ENCODE measurements at places on chromosomes 5 and 9. TPM values are rescaled to one million over a fixed set of nuclear protein-coding genes. Genes with fewer than 3 reads are reported as not detected.

The CDHR2 gene
- 50.1 TPM for polyA plus RNA-seq

The SPATA9 gene
- 0.24 TPM for polyA plus RNA-seq

GRCh38 chr5:163880302-163880701 lies 374.9 kb downstream of the MAT2B start:
- H3K4me1 ChIP-seq = no peaks in the 10 kb centered on the region
- no peaks in the 10 kb centered on the region for H3K27me3 ChIP-seq
- no peak overlapping the region for H3K4me3 ChIP-seq
- H3K36me3 ChIP-seq = no peaks in the 10 kb centered on the region

The SEMA6A gene
- polyA plus RNA-seq = 13.2 TPM

DNA sequence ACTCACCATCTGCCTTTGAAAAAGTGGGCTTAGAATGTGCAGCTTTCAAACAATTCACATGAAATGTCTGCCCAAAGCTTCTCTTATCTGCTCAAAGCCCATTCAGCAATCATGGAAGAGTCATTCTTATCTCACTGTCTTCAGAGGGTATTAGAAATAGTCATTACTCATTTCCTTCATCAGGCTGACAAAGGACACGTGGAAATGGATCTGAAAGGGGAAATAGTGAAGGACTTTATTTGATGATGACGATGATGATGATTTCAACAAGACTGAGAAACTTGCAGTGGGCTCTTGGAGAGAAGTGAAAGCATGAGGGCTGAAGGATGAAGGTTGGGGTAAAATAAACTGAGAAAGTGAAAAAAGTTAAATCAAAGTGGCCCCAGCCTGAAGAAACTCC lies 194.3 kb downstream of the SMARCA2 start:
- no peaks in the 10 kb centered on the region for H3K36me3 ChIP-seq
- no peaks in the 10 kb centered on the region for H3K4me1 ChIP-seq
- H3K27ac ChIP-seq = no peak overlapping the region
- H3K4me3 ChIP-seq = no peak overlapping the region
- no peak for DNase-seq
- no peaks in the 10 kb centered on the region for H3K27me3 ChIP-seq

DNA sequence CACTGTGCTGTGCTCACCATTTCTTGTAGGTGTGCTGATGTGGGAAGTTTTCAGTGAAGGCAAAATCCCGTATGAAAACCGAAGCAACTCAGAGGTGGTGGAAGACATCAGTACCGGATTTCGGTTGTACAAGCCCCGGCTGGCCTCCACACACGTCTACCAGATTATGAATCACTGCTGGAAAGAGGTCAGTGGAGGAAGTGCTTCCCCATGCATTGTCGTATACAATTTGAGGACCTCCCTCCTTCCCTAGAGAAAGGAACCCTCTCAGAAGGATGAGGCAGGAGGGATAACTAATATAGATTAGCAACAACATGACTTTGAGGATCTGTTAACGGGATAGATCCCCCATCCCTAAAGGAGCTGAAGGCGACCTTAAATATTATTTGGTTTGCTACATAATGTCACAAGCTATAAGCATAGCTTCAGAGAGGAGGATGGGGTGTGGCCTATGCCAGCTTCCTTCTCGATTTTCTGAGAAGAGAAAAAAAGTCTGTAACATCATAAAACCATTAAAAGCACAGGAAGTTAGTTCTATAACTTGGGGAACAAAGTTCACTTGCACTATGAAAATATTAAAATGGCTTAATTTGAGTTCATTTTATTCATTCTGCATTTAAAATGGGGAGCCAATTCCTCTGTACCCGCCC lies 17.0 kb upstream of the CYFIP2 start:
- no peaks in the 10 kb centered on the region for H3K36me3 ChIP-seq
- H3K4me3 ChIP-seq = no peak overlapping the region
- no peaks in the 10 kb centered on the region for H3K4me1 ChIP-seq
- DNase-seq = peak; percentile 51
- no peak overlapping the region for H3K27ac ChIP-seq
- no peaks in the 10 kb centered on the region for H3K27me3 ChIP-seq

- H3K27ac ChIP-seq = no peak overlapping the region
- DNase-seq = no peak
- H3K27me3 ChIP-seq = no peaks in the 10 kb centered on the region
- H3K4me1 ChIP-seq = no peaks in the 10 kb centered on the region
- no peak overlapping the region for H3K4me3 ChIP-seq
- no peaks in the 10 kb centered on the region for H3K36me3 ChIP-seq
These were observed 240.2 kb upstream of the NFIL3 start for GRCh38 chr9:91663858-91664257.

Data from small intestine (tissue), 16 donors.